ENCODE measurements at places on chromosomes 5 and 9.

- DNase-seq: peak; percentile 37
Observed at GRCh38 chr9:129783516-129784361, 19.2 kb upstream of the TOR1B start.

GRCh38 chr9:96413302-96414221, 4.6 kb downstream of the ZNF367 start:
- no peak for DNase-seq

DNA sequence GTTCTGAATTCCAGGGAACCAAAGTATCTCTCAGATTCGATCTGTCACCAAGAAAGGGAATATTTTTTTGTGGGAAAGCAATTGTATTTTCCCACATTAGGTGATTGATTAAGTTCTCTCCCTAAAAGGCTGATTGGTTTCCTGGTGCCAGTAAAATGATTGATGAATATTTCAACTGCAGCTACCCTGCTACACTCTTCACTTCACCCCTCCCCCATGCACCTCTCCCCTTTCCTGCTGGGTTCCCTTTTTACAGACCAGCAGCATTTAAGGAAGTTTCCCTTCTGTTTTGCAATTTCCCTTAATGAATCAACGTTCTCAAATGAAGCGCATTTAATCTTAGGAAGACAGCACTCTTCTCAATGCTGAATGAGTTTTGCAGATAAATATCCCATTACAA, 13.1 kb downstream of the NR6A1 start:
- DNase-seq: no peak

- DNase-seq: no peak
Observed at GRCh38 chr9:79623799-79624721, 52.3 kb downstream of the TLE4 start.

Data from DMS 273 treated with DMSO at 0.1 percent for 48 hours (cell line).